Stimulated activated CD8-positive, alpha-beta memory T cell treated with anti-CD3 and anti-CD28 coated beads, Interleukin-15, amount 100 ng/mL, for 24 hours (primary cell): ENCODE measurements at places on chromosomes 6 and 20.

DNA sequence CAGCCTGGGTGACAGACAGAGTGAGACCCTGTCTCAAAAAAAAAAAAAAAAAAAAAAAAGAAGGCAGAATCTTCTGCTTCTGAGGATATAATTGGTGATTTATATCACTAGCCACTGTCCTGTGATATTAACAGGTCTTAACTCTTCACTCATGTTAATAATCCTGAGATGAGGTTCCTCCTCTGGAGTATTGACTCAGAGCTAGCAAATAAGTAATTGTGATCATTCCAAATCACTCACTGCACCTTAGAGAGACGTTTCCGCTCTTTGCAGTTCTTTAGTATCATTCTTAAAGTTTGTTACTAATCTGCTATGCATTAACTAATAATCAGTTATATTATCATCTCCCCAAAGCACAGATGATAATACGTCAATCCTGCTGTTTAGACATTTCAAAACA lies 41.6 kb upstream of the NOX3 start:
- no peak for DNase-seq

- DNase-seq = no peak
Observed at GRCh38 chr20:49854190-49854875, 41.7 kb downstream of the SLC9A8 start.

GRCh38 chr20:48595495-48596333 lies 232.1 kb downstream of the PREX1 start:
- no peak for DNase-seq

DNA sequence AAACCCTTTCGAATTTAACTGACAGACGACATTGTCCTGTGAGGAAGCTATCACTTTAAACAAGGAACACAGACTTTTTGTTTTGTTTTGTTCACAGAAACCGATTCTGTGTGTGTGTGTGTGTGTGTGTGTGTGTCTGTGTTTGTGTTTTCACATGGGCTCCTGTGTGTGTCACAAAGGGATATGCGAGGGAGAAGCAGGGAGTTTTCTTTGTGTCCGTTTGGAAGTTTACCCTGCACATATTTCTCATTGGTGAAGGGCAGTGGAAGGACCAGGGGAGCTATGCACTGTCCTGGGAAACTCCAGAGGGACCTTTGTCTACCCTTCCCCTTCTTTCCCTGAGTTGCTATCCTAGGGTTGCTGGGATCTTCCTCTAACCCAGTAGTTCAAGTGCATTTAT lies 17.7 kb downstream of the POM121L2 start:
- no peak for DNase-seq

GRCh38 chr6:158353883-158354877 lies 41.9 kb downstream of the TULP4 start:
- no peak for DNase-seq

- DNase-seq = no peak
Observed at GRCh38 chr20:45810191-45810970, 2.1 kb upstream of the UBE2C start.

GRCh38 chr20:52379723-52380336 lies 188.3 kb upstream of the ZFP64 start:
- no peak for DNase-seq

GRCh38 chr6:130216620-130217019 lies 6.1 kb downstream of the SAMD3 start:
- DNase-seq = no peak

DNA sequence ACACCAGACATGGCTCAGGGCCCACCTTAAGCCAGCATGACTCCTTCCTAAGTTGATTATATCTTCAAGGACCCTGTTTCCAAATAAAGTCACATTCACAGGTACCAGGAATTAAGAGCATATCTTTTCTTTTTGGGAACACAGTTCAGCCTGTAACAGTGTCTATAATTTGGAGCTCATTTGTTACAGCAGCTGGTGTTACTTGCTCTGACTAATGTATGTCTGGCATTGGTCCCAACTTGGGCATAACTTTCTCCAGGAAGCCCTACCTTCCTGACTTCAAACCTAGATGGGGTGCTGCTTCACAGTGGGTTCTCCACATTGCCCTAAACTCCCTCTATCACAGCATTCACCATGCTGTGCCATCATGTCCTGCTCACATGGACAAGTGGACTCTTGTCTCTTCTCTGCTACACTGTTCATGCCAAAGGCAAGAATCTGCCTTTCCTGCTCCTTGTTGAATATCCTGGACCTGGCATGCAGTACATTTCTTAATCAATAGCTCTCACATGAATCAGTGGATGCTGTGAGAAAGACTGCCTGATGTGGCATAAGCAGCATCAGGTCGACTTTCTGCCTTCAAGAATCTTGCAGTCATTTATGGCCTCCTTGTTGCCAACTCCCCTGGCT lies 117.4 kb upstream of the FOXA2 start:
- DNase-seq = no peak

DNA sequence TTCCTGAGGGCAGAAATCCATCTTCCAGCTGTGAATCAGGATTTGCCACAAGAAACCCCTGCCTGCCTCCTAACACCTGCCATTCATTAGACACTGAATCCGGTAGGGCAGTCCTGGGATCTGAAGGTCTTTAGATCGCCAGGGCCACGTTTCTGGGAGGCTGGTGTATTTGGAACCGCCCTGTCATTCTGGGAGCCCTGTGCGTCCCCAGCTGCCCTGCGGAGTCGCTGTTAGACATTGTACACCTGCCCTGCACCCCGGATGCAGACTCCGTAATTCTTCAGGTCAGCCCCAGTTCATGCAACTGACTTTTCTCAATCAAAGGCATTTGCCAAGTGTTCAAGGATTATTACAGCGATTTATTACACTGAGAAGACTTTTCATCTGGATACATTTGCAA lies 193.2 kb downstream of the TBC1D7 start:
- no peak for DNase-seq
